Activated T-cell treated with anti-CD3 and anti-CD28 coated beads for 1 hour (primary cell): ENCODE measurements at places on chromosomes 12 and 14.

- DNase-seq, result no peak
Observed at GRCh38 chr12:132922676-132923075, 33.4 kb downstream of the ZNF605 start.

GRCh38 chr14:53368711-53369201, 215.6 kb upstream of the DDHD1 start:
- DNase-seq, result no peak

DNA sequence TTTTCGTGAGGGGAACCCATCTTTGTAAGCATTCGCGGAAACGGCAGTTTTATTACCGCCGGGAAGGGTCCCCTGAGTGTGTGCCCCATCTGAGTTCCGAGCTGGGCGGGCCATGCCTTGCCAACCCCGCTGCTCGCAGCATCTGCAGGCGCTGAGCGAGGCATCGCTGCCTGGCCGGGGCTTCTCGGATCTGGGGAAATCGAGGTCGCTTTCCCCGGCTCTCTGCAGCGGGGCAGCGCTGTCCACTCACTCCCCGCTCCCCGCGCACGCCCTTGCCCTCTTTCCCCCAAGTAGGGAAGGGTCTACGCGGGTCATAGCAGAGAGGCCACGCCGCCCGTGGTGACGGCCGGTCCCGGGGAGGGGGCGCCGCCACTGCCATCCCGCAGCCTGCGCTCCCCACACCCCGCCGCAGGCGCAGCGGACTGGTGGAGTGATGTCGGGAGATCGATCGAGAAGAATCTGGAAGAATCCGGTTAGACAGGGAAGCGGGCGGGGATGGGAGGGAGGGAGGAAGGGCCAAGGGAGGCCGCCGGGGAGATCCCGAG, 507 bp upstream of the FKBP4 start:
- DNase-seq, result no peak

DNA sequence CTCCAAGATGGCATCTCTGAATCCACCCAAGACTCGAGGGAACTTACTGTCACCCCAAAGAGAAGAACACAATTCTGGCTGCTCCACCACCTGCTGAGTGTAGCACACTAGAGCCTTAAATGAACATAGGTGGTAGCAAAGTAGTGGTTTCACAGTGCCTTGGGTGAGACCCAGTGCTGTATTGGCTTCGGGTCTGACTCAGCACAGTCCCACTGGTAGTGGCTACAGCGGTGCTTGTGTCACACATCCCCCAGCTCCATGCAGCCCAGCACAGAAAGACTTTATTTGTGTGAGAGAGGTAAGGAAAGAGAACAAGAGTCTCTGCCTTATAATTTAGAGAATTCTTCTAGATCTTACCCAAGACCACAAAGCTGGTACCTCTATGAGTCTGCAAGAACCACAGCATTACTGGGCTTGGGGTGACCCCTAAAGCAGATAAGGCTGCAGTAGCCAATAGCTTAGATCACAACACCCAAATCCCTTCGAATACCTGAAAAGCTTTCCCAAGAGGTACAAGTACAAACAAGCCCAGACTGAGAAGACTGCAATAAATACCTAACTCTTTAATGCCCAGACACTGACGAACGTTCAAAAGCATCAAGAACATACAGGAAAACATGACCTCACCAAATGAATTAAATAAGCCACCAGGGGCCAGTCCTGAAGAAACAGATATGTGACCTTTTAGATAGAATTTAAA, 83.3 kb upstream of the SLC38A4 start:
- DNase-seq, result no peak

DNA sequence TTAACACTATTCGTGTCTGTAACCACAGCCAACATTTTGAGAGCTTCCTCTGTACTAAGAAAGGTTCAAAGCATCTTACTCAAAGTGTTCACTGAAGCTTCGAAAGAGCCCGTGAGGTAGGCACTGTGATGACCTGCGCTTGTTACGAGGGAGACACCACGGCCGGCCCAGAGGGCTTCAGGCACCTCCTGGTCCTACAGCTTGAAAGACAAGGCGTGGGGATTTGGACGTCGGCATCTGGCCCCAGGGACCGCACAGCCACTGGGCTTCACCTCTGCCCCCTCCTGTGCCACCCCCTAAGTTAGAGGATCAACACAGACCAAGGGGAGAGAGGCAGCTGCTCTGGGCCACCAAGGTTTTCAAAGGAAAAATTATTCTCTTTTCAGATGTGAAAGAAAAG, 75.6 kb downstream of the RIMBP2 start:
- no peak for DNase-seq

DNA sequence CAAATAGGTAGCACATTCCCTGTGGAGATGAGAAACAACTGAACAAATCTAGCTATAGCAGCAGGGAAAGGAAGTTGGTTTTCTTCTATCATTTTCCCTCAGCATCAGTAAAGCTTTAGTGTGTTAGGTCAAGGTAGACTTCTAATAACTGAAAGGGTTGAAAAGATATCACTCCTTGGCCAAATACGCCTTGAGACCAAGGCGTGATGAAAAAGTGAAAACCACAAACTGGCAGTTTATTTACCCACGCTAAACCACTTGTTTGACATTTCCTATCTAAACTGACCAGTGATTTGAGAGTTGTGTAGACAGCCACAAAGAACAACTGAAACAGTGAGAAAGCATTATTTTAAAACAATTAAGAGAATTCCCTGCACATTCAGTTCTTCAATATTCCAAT, 99.6 kb upstream of the SOX5 start:
- DNase-seq, result no peak

DNA sequence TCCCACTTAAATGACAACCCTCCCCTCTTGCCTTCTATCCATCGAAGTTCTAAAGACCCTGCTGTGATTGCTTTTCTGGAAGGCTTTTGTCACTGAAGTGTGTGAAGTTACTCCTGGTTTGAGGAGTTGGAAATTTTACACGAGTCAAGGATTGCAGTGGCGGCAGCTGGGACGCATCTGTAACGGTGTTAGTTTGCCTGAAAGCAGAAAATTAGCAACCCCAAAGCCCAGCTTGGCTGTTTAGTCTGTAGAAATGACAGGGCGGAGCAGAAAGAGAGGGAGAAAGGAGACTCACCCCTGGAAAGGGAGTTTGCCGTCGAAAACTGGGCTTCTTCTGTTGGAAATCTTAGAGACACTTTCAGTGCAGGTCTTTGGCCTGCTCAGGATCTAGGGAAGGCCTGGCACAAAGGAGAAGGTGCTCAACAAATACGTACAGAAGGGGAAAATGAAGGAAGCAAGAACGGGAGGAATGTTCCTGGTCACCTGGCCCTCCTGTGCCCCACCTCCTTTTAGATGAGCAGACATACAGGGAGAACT, 931 bp upstream of the MYF5 start:
- DNase-seq, result no peak

GRCh38 chr12:1350934-1351240, 243.5 kb downstream of the FBXL14 start:
- no peak for DNase-seq

DNA sequence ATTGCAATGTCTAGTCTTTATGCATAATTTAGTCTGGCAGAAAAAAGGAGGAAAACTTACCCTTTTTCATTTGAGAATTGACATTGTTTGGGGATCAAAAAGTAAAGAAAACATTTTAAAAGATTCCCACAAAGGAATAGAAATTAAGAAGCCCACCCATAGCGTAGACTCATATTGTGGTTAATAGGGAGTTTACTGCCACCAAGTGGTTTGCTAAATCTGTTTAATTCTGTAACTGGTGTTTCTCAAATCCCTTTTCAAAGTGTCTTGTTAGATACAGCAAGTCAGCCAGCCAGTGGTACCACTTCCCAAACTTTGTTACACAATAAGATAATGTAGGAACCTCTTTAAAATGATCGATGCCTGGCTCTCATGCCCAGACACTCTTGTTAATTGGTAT, 180.3 kb downstream of the IPO8 start:
- DNase-seq, result no peak

- DNase-seq, result no peak
Observed at GRCh38 chr12:69570000-69570516, 15.2 kb upstream of the CCT2 start.

GRCh38 chr12:104588047-104588920, 131.5 kb downstream of the CHST11 start:
- no peak for DNase-seq

GRCh38 chr12:89857652-89858274, 149.1 kb upstream of the ATP2B1 start:
- no peak for DNase-seq

DNA sequence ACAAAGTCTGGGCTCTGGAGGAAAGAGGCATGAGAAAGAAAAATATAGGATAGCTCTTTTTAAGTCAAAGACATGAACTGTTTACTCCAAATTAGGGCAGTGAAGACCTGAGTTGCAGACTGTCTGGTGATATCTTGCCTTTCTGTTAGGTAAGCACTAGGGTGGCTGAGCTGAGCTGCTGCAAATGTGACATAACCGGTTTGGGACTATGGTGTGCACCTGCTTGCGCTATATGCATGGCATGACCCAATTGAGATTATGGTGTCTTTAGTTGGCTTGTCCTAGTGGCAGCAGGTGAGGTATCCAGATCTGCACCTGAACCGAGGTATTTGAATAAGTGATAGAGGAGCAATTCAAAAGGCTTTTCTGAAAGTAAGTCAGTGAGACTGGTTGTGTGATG, 345.6 kb downstream of the APAF1 start:
- DNase-seq, result no peak

DNA sequence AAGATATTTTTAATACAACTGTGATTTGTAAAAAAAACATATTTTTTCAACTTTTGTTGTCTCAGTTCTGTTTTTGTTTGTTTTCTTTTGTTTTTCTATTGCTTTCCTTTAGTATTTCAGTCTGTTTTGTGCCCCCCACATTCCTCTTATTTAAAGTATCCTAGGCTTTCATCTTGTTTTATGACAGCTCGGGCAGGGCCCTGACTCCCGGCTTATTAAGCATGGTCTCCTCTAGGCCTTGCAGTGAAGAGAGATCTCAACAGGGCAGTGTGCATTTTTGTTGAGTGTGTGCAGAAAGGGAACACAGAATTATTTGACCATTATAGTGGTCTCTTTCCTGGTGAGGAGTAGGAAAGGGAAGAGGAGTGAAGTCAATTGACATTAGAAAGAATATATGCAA, 110.2 kb upstream of the SLC38A4 start:
- DNase-seq, result no peak
